GM23248 (cell line): ENCODE measurements at places on chromosomes 1 and 21. TPM values are rescaled to one million over a fixed set of nuclear protein-coding genes. Genes with fewer than 3 reads are reported as not detected.
A peak's percentile ranks its signal among the peaks of the same experiment; 100 is the strongest.

DNA sequence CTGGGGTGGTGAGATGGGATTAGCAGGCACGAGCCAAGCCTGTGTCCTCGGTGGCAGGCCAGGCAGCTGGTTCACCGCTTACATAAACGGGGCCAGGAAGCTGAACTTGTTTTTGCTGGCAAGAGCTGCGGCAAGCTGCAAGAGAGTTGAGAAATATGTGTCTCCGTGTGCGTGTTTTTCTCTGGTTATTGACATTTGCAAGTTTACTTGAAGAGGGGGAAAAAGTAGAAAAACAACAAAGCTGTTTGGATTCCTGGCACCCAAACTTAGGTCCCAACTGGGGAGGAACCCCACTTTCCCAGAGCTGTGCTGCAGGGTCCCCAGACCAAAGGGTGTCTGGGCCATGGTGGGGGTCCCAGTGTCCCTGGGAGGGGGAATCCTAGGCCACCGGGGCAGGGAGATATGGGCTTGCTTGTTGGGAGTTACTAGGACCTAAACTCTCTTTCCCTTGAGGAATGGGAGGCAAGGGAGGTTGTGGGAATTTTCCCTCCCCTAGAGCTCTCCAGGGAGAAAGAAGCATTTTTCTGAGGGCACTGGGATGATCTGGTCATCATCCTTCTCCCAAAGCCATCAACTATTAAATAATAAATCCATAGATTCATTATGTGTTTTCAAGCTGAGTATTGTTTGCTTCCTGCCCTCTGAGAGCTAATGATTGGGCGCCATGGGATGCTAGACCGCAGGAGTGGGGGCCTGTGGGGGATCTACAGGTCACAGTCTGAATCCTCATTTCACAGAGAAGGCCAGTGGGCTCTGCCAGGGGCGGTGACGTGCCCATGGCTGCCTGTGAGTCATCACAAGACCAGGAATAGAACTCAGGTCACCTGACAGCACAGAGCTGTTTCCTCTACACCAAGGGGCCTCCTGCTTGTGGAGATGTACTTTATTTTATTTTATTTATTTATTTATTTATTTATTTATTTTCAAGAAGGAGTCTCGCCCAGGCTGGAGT, 14.8 kb downstream of the IL6R start:
- H3K27me3 ChIP-seq: no peaks in the 10 kb centered on the region
- H3K4me1 ChIP-seq: peaks cover 42% of the 10 kb centered on the region
- peak overlapping the region; percentile 96 for H3K27ac ChIP-seq

DNA sequence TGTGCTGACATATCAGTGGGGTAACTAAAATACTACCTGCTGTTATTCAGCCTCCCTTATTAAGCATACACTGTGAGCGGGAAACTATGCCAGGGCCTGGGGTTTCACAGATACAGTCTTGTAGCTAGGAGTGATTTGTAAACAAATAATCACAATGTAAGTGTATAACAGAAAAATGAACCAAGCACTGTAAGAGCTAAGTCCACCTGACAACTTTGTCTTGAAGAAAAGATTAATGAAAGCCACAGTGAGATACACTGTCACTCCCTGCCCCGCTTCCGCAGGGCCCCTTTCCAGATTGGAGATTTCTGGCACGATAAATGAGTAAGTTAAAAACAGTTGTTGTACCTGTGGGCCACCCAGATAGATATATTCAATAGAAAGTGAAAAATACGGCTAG, 4.8 kb downstream of the RCAN3 start:
- no peak overlapping the region for H3K4me3 ChIP-seq
- H3K4me1 ChIP-seq: peaks cover 7% of the 10 kb centered on the region; the same call in 1 of the 2 replicates
- DNase-seq: no peak
- H3K36me3 ChIP-seq: no peaks in the 10 kb centered on the region

DNA sequence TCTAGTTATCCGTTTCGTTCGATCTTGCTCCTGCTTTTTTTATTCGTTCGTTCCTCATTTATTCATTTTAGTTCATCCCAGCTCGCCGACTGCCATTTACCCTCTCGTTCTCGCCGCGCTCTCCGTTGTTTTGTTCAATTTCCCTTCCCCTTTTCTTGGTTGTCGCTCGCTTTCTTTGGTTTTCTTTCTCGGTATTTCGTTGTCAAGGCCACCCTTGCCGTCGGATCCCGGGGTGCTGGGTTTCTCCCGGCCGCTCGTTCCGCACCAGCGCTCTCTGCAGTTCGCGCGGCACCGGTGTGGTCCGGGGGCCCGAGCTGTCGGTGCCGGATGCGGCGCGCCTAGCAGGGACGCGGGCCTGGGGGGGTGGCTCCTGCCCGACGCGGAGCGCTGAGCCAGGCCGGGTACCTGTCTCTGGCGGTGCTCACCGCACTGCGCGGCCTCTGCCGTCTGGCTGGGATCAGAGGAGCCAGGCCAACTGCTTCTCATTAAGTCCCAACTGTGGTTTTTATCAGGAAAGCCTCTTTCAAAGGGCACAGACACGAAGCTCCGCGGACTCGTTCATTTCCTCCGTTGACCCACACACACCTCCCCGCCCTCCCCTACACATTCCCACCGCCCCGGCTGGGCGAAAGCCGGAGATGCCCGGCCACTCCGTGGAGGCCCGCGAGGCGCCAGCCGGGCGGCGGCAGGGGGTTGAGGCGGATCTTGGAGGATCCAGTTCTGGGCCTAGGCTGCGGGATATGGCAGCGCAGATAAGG, 1.6 kb downstream of the ALX3 start:
- DNase-seq: no peak
- peaks cover 50% of the 10 kb centered on the region for H3K27me3 ChIP-seq
- H3K36me3 ChIP-seq: no peaks in the 10 kb centered on the region
- no peak overlapping the region for H3K27ac ChIP-seq

DNA sequence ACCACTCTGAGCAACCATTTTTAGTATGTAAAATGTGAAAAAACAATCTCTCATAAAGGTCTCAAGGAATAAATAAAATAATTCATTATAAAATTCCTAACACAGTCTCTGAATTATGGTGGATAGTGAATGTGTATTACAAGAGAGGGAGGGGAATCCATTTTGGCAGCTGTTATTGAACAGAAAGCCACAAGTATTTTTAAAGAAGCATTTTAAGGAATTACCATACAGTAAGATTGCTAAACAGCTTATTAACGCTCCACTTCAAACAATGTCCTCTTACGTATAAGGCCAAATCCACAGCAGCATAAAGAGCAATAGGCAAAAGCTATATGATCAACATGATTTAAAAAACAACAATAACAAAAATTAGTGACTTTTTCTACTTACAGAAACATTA, 18.4 kb downstream of the PIGK start:
- H3K36me3 ChIP-seq: no peaks in the 10 kb centered on the region
- no peaks in the 10 kb centered on the region for H3K4me1 ChIP-seq
- no peak overlapping the region for H3K4me3 ChIP-seq
- H3K27me3 ChIP-seq: no peaks in the 10 kb centered on the region
- DNase-seq: no peak
- no peak overlapping the region for H3K27ac ChIP-seq

Gene RAB4A
- polyA plus RNA-seq: 47.2 and 52.9 TPM in 2 replicates

DNA sequence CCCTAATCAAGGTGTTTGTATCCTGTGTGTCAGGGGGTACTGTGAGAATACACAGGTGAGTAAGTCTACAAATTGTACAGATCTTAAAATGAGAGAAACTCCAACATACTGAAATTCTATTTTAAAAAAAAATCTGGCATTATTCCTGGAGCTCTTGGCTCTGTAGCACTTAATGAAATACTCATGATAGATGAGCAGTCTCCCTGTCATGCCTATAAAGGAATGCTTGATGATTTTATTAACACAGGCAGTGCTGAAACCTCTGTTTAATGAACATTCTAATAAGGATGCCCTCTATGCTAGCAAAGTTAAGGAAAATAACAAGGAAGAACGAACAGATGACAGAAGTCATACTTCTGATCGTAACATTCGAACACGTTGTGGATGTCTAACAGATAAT, 233.9 kb upstream of the NEGR1 start:
- no peaks in the 10 kb centered on the region for H3K27me3 ChIP-seq
- H3K36me3 ChIP-seq: no peaks in the 10 kb centered on the region
- H3K4me1 ChIP-seq: peaks cover 19% of the 10 kb centered on the region

DNA sequence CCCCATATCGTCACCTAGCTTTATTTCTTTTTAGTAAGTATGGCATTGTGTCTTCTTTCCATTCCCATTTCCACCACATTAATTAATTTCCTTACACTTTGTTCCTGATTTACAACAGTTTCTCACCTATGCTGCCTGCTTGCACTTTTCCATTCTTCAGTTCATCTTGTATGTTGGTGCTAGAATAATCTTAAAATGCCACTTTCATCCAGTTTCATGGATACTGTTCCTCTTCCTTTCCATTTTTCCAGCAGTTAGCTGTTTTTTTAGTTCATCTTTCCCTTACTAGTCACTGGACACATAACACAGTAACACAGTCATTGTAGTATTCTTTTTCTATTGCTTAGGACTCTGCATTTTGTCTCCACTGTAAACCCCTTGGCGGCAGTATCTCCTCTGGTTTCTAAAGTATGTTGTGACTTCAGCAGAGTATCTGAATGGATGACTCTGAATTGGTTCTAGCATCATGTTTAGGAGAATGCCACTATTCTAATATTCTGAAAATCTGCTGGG, 2.1 kb downstream of the CDC7 start:
- no peak overlapping the region for H3K27ac ChIP-seq
- H3K4me3 ChIP-seq: peak overlapping the region; percentile 92
- H3K36me3 ChIP-seq: no peaks in the 10 kb centered on the region

DNA sequence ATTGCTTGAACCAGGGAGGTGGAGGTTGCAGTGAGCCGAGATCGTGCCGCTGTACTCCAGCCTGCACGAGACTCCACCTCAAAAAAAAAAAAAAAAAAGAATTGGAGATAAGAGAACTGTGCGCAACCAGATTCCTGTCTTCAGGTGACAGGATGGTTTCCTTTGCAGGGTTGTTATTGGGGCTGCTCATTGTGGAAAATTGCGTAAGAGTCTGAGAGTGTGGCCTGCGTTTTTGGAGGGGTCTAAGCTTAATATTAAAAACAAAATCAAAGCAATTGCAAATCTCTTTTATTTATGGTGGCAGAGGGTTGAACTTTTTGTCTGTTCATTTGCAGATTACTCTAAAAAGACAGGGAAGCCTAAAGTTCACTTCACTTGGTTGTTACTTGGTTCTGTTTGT, 36.0 kb upstream of the BCAR3 start:
- no peaks in the 10 kb centered on the region for H3K27me3 ChIP-seq
- no peak overlapping the region for H3K27ac ChIP-seq
- no peak for DNase-seq
- H3K36me3 ChIP-seq: no peaks in the 10 kb centered on the region

GRCh38 chr1:203944651-203945404, 83.4 kb downstream of the SNRPE start:
- H3K36me3 ChIP-seq: no peaks in the 10 kb centered on the region
- no peak overlapping the region for H3K27ac ChIP-seq
- no peak overlapping the region for H3K4me3 ChIP-seq
- peaks cover 6% of the 10 kb centered on the region; the same call in 1 of the 2 replicates for H3K27me3 ChIP-seq
- DNase-seq: no peak
- H3K4me1 ChIP-seq: no peaks in the 10 kb centered on the region

- H3K36me3 ChIP-seq: no peaks in the 10 kb centered on the region
- H3K27me3 ChIP-seq: no peaks in the 10 kb centered on the region
- H3K4me1 ChIP-seq: no peaks in the 10 kb centered on the region
- no peak overlapping the region for H3K27ac ChIP-seq
- no peak overlapping the region for H3K4me3 ChIP-seq
These were observed 141.2 kb upstream of the CD34 start for GRCh38 chr1:208052135-208052534.

- H3K4me1 ChIP-seq: peaks cover 12% of the 10 kb centered on the region
- DNase-seq: no peak
- H3K27ac ChIP-seq: peak overlapping the region; percentile 81
- H3K27me3 ChIP-seq: no peaks in the 10 kb centered on the region
- H3K4me3 ChIP-seq: peak overlapping the region; percentile 60
These were observed 76.3 kb downstream of the RD3 start for GRCh38 chr1:211415700-211416099.

Gene CRP
- not detected in 2 replicates for polyA plus RNA-seq

DNA sequence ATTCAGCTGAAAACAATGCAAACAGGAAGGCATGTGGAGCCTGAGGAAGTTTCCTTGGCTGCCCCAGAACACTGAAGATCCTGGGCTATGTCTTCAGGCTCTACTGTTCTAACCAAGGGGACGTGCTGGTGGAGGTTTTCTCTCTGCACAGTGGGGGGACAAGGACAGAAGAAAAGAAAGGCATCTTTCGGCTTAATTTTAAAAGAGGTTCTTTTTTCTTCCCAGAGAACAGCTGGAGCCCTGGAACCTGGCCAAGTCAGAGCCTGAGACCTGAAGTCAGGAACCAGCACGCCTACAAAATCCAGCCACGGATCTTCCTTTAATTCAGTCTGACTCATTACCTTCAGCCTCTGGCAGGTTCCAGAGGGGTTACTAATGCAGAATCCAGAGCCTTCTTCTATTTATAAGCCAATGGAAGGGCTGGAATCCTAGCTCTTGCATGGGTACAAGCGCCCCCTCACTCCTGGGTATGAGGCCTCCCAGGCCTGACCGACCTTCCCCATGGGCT, 19.8 kb downstream of the CTNNBIP1 start:
- H3K27me3 ChIP-seq: no peaks in the 10 kb centered on the region
- no peak overlapping the region for H3K4me3 ChIP-seq
- peak; percentile 95 for DNase-seq
- H3K4me1 ChIP-seq: peaks cover 42% of the 10 kb centered on the region
- H3K27ac ChIP-seq: peak overlapping the region; percentile 59
- H3K36me3 ChIP-seq: no peaks in the 10 kb centered on the region

DNA sequence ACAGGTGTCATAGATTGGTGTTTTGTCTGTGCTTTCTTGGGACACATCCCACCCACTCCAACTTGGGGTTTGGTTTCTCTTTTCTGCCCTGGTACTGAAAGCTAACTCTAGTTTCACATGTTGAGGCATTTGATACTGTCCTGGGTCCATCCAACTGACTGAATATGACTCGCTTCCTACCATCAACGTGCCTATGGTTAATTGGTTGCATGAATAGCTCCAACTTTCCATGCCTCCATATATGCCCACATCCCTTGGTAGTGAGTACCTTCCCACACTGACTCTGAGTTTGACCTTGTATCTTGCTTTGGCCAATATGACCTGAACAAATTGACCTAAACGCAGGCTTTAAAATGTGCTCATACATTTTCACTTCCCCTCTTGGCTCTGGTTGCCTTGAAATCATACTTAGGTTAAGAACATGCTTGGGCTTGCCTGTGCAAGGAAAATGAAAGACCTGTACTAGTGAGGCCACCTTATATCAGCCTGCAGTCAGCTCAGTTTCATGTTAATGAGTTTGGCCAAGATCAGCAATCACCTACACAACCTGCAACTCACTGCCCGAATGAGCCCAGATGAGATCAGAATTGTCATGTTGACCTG, 81.0 kb upstream of the KCNK2 start:
- peaks cover 40% of the 10 kb centered on the region for H3K4me1 ChIP-seq
- H3K4me3 ChIP-seq: no peak overlapping the region
- H3K36me3 ChIP-seq: no peaks in the 10 kb centered on the region
- no peak for DNase-seq
- peak overlapping the region; percentile 86 for H3K27ac ChIP-seq
- H3K27me3 ChIP-seq: no peaks in the 10 kb centered on the region

GRCh38 chr1:43436371-43436770, 17.4 kb downstream of the HYI start:
- peaks cover 9% of the 10 kb centered on the region; the same call in 1 of the 2 replicates for H3K36me3 ChIP-seq
- H3K4me1 ChIP-seq: no peaks in the 10 kb centered on the region
- H3K27ac ChIP-seq: no peak overlapping the region
- H3K27me3 ChIP-seq: no peaks in the 10 kb centered on the region
- no peak for DNase-seq
- no peak overlapping the region for H3K4me3 ChIP-seq

GRCh38 chr1:231106347-231106746, 55.5 kb upstream of the TRIM67 start:
- H3K4me3 ChIP-seq: no peak overlapping the region
- H3K4me1 ChIP-seq: no peaks in the 10 kb centered on the region
- no peak for DNase-seq
- no peak overlapping the region for H3K27ac ChIP-seq
- H3K27me3 ChIP-seq: no peaks in the 10 kb centered on the region
